Lung (tissue), 17 donors: ENCODE measurements at places on chromosomes 2 and 18. TPM values are rescaled to one million over a fixed set of nuclear protein-coding genes. Genes with fewer than 3 reads are reported as not detected.

DNA sequence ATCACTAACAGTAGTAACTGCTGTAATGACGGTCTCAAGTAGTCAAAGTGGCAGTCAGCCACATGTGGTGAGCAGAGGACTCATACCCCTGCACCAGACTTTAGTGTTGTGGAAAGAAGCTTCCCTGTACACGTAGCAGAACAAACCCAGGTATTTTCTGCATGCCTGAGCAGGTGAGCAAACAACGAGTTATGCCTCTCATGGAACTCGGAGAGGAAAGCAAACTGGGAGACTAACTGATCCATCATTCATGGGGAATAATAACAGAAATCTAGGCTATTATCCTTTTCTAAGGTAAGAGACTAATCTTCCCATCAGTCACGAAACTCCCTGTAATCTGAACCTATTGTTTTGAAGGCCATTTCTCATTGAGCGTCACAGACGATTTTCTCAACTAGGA lies 1495.2 kb upstream of the NXPH2 start:
- no peak overlapping the region for H3K27ac ChIP-seq
- no peak overlapping the region for H3K4me3 ChIP-seq
- no peaks in the 10 kb centered on the region for H3K4me1 ChIP-seq
- no peak for DNase-seq

- no peaks in the 10 kb centered on the region for H3K4me1 ChIP-seq
- DNase-seq: no peak
- no peak overlapping the region for H3K27ac ChIP-seq
Measured at GRCh38 chr18:11199477-11199876, 50.1 kb upstream of the PIEZO2 start.

DNA sequence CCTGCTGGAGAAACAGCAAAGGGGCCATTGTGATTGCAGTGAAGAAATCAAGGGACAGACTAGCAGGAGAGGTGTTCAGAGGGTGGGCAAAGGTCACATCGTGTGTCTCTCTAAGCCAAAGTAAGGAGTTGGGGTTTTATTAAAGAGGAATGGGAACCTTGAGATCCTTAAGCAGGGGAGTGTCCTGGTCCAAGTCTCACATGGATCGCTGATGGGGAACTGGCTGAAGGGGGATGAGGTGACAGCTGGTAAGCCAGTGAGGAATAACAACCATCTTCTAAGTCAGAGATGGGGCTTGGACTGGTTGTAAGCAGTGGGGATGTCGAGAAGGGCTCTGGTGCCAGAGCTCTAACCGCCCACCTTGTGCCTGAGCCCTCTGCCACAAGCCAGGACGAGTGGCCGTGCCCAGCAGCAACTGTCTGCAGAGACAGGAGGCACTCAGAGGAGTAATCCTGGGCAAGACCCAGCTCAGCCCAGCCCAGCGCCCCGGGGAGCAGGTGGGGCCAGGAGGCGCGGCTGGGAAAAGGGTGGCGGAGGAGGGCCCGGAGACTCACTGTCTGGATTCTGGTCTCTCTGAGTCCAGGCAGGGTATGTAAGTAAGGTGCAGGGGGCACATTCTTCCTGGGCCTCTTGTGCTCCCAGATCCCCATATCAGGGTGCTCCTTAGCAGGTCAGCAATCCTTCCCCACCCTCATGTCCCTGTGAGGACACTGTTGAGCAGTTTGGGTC lies 13.7 kb downstream of the WNT10A start:
- H3K27me3 ChIP-seq: peaks cover 97% of the 10 kb centered on the region
- H3K4me3 ChIP-seq: no peak overlapping the region

DNA sequence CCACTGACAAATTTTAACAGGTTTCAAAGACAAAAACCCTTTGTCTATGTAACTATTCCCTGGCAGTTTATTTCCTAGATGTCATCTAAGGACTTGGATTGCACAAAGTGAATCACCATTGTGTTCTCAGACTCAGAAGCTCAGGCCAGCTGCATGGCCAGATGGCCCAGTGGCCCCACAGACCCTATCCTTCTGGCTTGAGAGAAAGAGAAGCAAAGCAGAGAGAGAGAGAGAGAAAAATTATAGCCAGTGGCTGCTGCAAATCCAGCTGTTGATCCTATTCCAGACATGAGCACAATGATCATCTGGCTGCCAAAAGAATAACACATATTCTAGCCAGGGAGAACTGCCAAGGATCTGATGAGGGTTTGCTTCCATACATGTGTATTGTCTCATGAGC lies 25.8 kb downstream of the CTLA4 start:
- H3K4me1 ChIP-seq: peaks cover 3% of the 10 kb centered on the region
- no peak overlapping the region for H3K4me3 ChIP-seq
- H3K27me3 ChIP-seq: no peaks in the 10 kb centered on the region

DNA sequence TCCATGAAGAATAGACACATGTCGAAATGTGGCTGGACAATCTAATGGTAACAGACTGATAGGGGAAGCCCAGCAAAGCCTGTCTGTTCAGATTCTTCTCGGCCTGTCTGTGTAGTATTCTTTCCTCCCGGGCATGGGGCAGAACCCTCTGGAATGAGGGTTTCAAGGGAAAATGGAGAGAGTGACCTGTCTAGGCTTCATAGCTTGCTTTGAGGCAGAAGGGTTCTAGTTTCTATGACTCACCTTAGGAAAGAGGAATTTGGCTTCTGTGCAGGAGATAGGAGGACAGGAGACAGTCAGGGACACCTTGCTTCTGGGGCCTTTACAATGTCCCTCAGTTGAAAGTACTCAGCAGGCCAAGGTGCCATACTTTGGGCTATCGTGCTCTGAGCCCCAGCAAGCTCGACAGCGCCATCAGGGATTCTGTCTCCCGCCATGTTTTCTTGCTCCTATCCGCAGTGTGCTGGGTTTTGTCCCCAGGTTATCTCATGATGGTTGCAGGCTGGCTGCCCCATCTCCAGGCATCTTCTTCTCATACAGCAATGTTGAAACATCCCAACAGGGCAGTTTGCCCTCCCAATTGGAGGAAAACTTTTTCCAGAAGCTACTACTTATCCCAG lies 74.7 kb upstream of the TLK1 start:
- H3K4me3 ChIP-seq: no peak overlapping the region
- H3K4me1 ChIP-seq: no peaks in the 10 kb centered on the region
- H3K27ac ChIP-seq: no peak overlapping the region
- H3K27me3 ChIP-seq: no peaks in the 10 kb centered on the region
- H3K36me3 ChIP-seq: no peaks in the 10 kb centered on the region
- no peak for DNase-seq

GRCh38 chr2:72198532-72199241 lies 51.0 kb upstream of the CYP26B1 start:
- no peaks in the 10 kb centered on the region for H3K27me3 ChIP-seq
- no peaks in the 10 kb centered on the region for H3K36me3 ChIP-seq
- no peak overlapping the region for H3K27ac ChIP-seq
- no peak overlapping the region for H3K4me3 ChIP-seq
- no peak for DNase-seq
- peaks cover 1% of the 10 kb centered on the region for H3K4me1 ChIP-seq

GRCh38 chr2:64861452-64862397 lies 127.5 kb upstream of the SLC1A4 start:
- H3K27ac ChIP-seq: peak overlapping the region; percentile 34
- peaks cover 41% of the 10 kb centered on the region for H3K4me1 ChIP-seq
- DNase-seq: no peak
- no peaks in the 10 kb centered on the region for H3K36me3 ChIP-seq
- no peak overlapping the region for H3K4me3 ChIP-seq
- no peaks in the 10 kb centered on the region for H3K27me3 ChIP-seq

- no peaks in the 10 kb centered on the region for H3K27me3 ChIP-seq
- no peak for DNase-seq
- no peak overlapping the region for H3K27ac ChIP-seq
Measured at GRCh38 chr2:194883711-194884110, 773.3 kb upstream of the SLC39A10 start.

DNA sequence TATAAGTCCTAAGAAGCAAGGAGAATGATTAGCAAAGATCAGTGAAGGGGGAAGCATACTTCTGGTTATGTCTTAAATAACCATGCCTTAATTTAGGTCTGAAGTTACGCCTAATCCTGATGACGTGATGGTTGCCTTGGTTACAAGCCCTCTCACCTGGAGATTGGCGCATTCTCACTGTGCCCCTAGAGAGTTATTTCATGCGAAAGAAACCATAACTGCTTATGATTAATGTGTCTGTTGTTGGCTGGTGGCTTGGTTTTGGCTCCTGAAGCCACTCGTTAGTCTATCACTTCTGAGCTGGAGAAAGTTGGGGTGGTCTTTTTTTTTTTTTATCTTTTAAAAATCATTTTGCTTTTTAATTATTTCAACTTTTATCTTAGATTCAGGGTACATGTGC lies 47.0 kb downstream of the TNFRSF11A start:
- H3K27me3 ChIP-seq: no peaks in the 10 kb centered on the region
- no peaks in the 10 kb centered on the region for H3K36me3 ChIP-seq
- DNase-seq: no peak
- no peak overlapping the region for H3K27ac ChIP-seq
- no peak overlapping the region for H3K4me3 ChIP-seq
- no peaks in the 10 kb centered on the region for H3K4me1 ChIP-seq

DNA sequence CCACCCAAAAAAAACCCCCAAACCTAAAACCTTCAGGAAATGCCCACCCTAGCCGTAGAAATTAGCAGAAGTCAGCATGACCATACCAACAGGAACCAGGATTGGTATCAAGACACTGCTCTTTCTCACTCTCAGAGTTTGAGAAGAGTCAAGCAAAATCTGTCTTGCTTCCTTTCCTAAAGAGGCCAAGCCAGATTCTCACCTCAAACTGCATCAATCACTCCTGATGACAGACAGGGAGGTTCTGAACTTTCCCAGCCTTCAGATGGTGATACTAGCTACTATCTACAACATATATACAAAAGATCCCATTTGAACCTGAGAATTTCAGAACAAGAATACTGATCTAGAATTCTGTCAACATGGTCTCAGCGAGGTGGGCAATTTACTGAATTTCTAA lies 29.7 kb downstream of the CCDC93 start:
- H3K4me1 ChIP-seq: no peaks in the 10 kb centered on the region
- H3K27me3 ChIP-seq: no peaks in the 10 kb centered on the region
- H3K27ac ChIP-seq: no peak overlapping the region

GRCh38 chr18:11882636-11883035 lies 25.5 kb downstream of the MPPE1 start:
- no peak overlapping the region for H3K4me3 ChIP-seq
- H3K4me1 ChIP-seq: peaks cover 3% of the 10 kb centered on the region
- no peak overlapping the region for H3K27ac ChIP-seq
- peaks cover 22% of the 10 kb centered on the region for H3K36me3 ChIP-seq
- DNase-seq: no peak
- no peaks in the 10 kb centered on the region for H3K27me3 ChIP-seq

DNA sequence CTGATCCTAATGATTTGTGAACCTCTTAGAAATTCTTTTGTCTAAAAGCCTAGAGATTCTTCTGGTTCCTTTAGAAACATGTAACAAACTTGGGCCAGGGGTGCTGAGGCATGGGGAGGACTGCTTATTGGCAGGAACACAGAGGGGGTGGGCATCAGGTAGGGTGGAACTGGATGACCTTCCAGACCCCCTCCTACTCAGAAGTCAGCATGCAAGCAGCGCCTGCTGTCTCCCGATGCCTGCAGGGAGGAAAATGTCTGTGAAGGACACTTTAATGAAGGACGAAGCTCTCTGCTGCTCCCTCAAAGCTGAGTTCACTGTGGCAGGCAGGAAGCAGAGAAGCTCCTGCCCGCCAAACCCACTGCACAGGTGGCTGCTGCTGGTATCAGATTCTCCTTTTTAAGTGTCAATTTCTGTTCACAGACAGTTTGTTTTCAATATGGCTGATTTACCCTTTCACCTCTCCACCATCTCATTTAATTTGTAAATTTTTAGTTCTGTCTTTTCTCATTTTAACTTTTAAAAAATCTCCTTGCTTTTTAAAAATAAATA lies 19.4 kb downstream of the COA5 start:
- no peaks in the 10 kb centered on the region for H3K4me1 ChIP-seq
- DNase-seq: no peak
- H3K4me3 ChIP-seq: no peak overlapping the region
- H3K27ac ChIP-seq: no peak overlapping the region
- H3K36me3 ChIP-seq: no peaks in the 10 kb centered on the region

DNA sequence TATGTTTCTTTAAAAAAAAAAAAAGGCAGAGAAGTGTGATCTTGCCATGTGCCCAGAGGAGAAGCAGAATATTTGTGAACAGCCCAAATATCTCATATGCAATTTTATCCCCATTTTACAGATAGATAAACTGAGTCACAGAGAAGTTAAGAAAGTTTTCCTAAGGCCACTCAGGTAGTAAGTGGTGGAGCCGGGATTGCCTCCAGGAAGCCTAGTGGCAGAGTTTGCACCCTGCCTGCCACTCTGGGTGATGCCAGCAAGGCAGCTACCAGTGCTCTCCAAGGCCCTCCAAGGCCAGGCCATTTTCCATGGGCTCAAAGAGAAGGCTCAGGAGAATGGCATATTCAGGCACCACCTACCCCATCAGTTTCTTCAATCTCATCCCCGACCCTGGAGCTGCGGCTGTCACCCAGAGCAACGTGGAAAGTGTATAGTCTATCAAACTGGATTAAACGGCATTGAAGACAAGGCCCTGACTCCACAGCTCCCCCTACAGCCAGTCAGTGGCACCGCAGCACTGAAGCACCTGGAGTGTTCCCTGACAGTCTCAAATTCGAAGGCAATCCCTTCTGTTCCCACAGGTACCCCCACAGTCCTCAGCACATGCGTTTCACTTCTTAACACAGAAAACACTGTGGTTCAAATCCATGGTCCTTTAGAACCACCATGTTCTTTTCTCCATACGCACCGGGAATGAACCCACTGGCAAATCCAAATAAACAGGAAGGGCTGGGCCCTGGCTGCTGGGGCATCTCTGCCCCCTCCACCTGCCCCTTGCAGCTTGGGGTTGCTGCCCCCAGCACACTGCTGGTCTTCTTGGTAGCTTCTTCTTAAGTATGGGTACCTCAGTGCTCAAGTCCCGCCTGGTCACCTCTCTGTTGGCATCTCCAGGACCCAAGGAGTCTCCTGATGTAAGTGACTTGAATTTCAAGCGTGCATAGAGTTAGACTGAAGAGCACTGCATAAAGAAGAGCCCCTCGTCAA lies 175.3 kb downstream of the INHBB start:
- H3K27ac ChIP-seq: no peak overlapping the region
- peak; percentile 44 for DNase-seq

TEKT4 gene
- 3.3 TPM for polyA plus RNA-seq

C2orf15 gene
- 2.2 TPM for polyA plus RNA-seq

RAB27B gene
- polyA plus RNA-seq: 5.0 TPM

TTR gene
- polyA plus RNA-seq: 0.43 TPM

ADD2 gene
- 0.53 TPM for polyA plus RNA-seq

RRM2 gene
- 5.2 TPM for polyA plus RNA-seq

CYTIP gene
- 45.9 TPM for polyA plus RNA-seq

FBXO41 gene
- 2.4 TPM for polyA plus RNA-seq

DLX1 gene
- not detected for polyA plus RNA-seq

IGFBP5 gene
- polyA plus RNA-seq: 22.2 TPM
